SK-N-SH treated with all-trans-retinoic acid at 6 μM for 48 hours (cell line): ENCODE measurements at places on chromosomes 4 and X.

DNA sequence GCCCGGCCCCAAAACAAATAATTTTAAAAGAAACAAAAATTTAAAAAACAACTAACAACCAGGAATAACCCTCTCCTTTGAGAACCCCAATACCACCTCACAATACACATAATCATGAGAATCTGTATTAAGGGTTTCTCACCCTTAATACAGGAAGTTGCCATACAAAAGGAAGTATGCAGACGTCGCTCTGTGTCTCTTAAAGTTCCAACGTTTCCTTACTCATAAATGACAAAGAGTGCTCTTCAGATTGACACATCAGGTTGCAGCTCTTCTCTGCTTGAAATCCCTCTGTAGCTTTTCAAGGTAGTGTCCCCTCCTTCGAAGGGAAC lies 73.9 kb upstream of the IRF2 start:
- no peak for ATAC-seq

- no peak for ATAC-seq
These were observed 105.6 kb downstream of the C4orf51 start for GRCh38 chr4:145785391-145786008.

DNA sequence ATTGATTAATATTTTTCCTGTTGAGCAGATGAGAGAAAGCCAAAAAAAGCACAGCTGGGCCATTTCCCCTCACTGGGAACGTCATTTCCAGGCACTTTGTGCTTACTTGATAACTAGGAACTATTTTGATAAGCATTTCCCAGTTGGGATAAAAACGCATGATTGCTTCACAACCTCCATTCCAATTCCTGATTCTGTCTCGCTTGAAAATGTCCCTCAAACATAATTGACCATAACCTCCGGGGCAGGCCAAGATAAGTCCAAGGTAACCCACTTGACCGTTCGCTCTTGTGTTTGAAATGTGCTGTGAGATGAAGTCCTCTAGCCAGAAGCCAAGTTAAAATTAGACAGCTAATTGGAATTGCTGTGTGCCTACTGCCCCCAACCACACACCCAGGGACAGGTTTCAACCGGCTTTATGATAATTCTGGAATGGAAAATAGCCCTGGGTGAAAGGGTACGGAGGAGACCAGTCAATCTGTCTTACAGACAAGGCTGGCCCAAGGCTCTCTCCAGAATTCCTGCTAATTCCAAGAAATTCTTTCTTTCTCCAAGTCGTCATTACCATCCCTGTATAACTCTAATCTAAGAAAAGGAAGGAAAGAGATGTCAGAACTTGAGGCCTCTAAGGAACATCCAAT lies 137.1 kb downstream of the MID1 start:
- ATAC-seq, result no peak

DNA sequence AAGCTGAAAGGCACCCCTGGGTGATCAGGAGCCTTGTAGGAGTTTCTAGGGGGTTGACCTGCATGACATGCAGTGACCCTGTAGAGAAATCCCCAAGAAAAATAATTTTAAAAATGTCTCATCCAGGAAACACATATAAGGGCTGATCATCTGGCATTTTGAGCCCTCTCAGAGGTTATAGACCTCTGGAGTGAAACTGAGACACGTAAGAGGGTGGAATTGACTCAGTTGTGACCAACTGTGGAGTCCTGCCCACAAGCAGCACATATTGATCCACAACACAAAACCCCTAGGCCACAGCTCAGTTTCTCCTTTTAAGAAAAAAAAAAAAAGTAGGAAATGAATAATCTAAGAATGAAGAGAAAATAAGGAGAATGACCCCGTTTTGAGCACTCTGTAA lies 32.5 kb upstream of the MTMR8 start:
- ATAC-seq, result no peak

DNA sequence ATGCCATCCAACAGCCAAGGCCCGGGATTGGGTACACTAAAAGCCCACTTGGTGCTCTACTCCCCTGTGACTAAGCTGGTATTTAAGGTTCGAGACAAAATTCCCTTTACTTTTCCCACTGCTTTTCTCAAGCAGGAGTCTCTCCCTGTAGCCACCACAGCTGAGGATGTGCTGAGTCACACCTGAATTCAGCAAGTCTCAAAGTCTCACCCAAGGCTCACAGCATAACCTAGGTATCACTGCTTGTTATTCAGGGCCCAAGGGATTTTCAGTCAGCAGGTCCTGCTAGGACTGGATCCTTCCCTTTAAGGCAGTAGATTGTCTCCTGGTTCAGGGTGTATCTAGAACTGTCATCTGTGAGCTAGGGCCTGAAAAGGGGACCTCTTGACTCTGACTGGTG lies 39.2 kb downstream of the FMR1NB start:
- ATAC-seq, result no peak

DNA sequence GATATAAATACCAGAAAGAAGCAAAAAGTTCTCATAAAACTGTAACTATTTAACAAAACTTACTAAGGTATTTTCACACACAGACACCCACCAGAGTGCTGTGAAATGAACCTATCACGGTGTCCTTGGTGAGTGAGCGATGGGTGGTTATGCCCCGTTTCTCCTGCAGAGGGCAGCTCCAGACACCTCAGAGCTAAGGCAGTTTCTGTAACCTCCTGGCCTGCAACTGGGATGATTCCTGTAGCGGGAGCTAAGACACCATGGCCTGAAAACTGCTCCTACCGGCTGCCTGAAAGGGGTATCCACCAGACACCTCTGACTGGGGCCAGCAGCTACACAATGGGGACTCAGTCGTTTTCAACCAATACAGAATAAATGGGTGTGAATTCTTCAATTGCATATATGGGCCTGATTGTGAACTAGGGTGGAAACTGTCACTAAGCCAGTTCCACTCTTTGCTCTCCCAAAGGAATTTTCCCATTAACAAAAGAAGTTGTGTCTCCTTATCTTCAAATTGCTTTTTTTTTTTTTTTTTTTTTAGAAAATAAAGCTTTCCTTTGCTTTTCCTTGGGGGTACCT lies 2375.8 kb upstream of the TENM3 start:
- peak; percentile 100 for ATAC-seq
